ENCODE measurements at places on chromosomes 6 and 20.

DNA sequence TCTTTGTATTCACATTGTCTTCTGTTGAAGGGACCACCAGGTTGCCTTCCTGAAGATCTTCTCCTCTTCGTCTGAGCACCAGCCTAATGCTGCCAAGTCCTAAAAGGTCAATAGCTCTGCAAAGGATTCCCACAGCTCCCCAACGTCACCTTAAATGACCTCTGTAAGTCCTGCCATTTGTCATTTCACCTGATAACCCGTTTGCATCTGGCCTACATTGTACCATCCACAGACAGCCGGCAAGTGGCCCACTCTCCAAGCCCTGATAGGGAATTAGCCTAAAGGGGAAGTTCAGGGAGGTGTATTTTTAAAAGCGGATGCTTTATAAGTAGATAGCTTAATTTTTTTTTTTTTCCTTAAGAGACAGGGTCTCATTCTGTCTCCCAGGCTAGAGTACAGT is 127.8 kb downstream of the ZMYND8 start:
- DNase-seq: no peak

DNA sequence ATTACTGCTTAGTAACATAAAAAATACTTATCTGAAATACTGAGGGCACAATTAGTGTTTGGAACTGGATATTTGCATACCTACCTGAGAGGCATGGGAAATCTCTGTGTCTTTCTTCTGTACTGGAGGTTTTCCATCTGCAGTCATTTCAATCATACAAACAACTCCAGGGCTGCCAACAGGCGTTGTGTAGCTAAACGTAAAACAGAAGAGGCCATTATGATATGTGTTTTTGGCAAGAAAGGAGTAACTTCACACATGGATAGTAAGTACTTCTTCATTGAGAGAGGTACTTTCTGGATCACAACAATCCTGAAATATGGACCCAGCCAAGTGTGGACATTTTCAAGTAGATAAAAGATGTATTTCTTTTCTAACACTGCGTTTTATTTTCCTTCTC is 363.4 kb downstream of the PHF3 start:
- DNase-seq: no peak

DNA sequence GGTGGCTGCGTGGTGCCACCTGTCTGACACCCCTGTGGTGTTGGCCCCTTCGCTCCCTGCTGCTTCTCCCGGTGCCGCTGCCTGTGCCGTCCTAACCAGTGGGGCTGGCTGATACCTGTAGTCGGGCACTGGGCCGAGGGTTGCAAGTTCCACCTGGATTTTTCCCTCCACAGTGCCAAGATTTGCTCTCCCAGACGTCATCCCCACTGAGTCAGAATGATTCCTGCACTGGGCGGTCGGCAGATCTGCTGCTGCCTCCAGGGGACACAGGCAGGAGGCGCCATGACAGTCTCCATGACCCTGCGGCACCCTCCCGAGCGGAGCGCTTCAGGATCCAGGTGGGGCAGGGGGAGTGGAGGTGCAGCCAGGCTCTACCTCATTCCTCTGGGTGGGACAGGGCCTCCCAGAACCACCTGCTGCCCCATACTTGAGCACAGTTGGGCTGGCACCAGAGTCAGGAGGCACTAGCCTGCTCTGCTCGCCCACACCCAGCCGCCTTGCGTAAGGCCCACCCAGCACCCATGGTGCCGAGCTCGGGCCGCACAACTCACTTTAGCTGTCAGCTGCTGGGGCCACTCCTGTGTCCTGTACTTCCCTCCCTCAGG is 60.2 kb downstream of the TCP11 start:
- no peak for DNase-seq

- DNase-seq: no peak
Measured at GRCh38 chr20:57648878-57649616, 28.8 kb upstream of the ZBP1 start.

DNA sequence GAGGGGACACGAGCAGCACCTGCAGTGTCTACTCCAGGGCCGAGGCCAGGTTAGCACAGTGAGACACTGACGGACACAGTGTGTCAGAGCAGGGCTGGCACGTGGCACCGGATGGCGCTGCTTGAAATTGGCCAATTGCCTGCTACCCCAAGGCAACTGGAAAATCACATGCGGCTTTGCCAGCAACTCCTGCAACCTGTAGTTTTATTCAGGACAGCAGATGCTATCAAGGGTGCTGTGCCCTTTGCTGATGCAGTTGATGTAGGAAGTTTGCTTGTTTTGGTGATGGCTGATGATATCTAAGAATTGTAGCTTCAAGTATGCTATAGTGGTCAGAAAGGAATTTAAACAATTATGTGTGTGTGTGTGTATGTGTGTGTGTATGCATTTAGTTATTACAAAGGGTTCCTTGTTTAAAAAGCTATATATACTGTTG is 25.9 kb downstream of the RIN2 start:
- no peak for DNase-seq

GRCh38 chr6:108671790-108672189 is 111.1 kb downstream of the FOXO3 start:
- no peak for DNase-seq

DNA sequence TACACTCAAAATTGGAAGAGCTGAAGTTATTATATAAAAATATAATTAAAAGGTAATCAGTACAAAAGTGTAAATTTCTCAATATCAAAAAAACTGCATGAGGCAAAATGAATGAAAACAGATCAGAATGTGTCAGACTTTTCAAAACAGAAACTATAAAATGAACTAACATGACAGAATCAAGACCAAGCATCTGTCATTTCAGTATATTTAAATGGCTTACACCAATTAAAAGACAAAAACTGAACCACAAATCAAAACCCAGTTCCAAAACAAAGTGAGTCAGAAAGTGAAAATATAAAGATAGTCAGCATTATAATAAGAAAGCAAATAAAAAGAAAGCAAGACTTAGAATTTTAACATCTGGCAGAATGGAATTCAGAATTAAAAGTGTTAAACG is 289.7 kb downstream of the UBE3D start:
- no peak for DNase-seq

DNA sequence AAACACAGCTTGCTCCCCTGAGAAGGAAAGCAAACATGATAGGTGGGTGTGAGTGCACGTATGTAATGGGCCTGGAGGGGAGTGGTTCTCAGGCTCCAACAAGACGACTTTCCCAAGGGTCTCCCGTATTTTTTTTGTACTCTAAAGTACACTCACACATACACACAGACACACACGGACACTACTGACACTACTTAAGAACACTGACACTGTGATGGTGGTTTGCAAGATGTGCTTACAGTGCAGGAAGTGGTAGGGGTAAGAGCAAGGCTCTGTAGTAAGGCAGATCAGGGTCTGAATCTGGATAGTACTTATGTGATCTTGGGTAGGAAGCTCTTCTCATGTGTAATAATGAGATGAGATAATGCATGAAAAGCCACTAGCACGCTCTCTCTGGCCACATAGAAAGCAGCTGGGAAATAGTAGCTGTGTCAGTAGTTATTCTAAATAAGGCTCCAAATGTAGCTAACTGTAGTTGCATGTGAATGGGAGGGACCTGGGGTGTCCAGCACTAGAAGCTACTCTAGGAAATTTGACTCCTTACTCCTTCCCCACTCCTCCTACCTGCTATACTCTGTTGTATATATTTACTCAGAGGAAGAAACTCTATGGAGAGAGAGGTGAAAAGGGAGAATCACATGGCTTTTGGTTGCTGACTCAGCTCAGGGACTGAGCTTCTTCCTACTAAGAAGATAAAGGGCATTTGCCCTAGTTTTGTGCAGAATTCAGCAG is 8.4 kb upstream of the ZBTB24 start:
- DNase-seq: no peak

- DNase-seq: no peak
Measured at GRCh38 chr6:124604719-124605118, 357.5 kb upstream of the RNF217 start.

- DNase-seq: no peak
Measured at GRCh38 chr6:24922814-24923213, 12.9 kb downstream of the RIPOR2 start.

DNA sequence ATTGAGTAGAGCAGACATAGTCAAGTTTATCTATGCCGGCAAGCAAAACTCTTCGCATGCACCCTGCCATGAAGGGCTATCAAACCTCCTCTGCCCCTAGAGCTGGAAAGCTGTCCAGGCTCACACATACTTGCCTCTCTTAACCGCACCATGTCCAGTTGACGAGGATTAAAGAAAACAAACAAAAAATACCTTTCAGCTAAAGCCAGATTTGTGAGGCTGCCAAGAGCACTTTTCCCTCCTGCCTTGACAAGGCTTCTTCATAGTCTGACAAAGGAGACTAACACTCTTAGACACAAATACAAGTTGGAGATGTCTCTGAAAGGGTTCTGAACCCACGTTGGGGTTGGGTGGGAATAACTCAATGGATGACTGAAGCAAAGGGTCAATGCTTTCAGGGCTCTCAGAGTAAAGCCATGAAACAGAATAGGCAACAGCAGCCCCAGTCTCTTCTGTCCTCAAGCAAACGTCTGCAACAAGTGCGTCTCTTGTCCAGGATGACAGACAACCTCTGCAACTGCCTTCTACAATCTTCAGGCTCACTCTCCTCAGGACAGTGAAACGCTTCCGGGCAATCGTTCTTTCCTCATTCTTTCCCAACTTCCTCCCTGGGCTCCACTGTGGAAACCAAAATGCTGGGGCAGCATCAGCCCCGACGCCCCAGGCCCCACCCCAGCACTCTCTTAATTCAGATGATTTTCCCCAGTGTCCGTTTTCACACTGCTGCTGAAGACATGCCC is 57.8 kb downstream of the AGPAT4 start:
- no peak for DNase-seq

DNA sequence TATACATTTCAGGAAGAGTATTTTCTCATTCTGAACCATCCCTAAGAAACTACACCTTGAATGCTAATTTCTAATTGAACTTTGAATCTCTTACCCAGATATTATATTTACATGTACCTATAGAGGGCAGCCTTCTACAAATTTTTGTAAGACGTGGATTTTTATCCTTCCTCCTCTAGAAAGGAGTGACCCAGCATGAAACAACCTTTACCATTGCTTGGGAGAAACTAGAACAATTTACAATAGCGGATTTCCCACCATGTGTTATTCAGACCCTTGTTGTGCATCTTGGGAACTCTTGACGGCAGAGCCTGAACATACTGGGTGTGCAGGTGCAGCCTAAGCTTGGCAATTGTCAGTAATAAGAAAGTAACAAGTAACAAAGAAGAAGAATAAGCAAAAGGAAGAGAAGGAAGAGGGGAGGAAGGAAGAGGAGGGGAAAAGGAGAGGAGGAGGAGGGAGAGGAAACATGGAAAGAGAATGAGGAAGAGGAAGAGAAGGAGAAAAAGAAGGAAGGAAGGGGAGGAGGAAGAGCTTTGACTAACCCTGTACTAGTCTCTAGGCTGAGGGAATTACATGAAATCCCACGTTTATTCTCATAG is 10.8 kb upstream of the TAAR1 start:
- DNase-seq: peak; percentile 38

DNA sequence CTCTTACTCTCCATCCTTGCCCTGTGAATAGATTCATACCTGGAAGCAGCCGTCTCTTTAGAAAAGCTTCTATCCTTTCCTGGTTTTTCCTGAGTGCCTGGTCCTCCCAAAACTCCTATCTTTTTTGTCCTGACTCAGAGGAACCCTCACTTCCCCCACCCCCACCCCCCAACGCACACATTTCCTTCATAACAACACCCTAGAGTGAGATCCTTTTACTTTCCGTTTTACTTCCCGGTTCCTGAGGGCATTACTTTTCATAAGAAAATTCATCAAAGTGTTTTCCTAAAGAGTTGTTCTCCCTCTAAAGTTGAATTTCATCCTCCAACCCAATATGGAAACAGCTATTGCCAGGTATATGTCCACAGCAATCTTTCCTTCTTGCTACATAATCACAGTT is 327.0 kb downstream of the NRN1 start:
- no peak for DNase-seq

DNA sequence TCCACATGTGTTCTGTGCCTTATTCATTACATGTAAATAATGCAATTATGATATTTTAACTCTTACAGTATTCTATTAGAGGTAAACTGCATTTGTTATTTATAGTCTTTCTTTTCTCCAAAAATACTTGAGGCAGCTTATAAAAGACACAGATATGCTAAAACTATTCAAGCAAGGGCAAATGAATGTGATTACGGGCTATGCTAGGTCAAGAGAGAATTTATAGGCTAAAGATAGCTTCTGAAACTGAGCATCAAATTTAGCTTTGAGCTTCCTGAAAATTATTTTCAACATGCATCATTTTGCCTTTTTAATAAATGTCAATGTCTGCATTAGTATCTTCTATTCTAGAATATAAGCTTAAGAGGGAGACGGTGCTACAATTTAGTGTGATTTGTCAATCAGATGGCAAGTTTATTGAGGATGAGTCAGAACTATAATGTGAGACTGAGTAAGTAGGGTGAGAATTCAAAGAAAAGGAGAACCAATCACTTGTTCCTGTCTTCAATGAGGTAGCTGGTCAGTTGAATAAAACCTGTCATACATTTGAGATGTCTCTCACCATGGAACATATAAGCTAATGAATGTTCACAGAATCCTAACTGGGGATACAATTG is 669.4 kb upstream of the CITED2 start:
- no peak for DNase-seq

DNA sequence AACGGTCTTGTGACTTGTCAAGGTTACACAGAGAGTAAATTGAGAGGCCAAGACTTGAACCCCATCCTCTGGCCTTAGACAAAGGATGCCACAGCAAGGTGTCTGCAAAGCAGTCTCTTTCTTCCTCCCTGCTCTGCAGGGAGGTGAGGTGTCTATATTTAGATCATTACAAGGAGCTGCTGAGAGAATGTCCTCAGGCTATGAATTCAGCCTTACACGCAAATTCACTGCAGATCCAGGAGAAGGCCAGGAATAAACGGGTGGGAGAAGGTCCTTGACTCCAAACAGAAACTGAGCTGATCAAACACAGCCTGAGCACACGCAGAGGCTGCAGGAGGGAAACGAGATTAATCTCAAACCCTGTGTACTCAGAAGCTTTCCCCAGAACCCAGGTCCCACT is 48.6 kb upstream of the PTPRT start:
- no peak for DNase-seq

DNA sequence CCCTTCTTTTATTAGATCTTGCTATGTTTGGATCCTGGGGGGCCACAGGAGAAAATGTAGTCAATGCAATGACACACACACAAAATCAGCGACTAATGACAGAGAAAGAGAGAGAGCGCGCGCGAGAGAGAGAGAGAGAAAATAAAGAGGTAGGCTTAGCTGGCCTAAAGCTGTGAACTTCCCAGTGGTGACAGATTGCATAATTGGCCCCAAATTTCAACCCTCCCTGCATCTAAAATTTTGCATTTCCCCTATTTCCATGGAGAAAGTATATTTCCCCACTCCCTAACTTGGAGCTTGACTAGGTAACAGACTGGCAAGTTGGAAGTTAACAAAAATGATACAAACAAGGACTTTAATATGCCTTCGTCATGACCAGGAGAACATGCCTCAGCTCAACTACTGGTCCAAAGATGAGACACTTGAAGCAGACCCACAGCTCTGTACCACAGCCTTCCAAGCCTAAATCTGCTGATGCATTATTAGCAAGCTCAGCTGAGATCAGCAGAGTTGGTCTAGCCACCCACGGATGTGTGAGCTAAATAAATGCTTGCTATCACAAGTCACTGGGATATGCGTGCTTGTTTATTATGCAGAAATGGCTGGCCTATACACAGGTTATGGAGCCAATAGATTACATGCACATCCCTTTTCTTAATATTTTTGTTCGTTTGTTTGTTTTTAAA is 118.1 kb upstream of the PRDM1 start:
- DNase-seq: no peak
